ENCODE measurements at places on chromosomes 11 and 22.

DNA sequence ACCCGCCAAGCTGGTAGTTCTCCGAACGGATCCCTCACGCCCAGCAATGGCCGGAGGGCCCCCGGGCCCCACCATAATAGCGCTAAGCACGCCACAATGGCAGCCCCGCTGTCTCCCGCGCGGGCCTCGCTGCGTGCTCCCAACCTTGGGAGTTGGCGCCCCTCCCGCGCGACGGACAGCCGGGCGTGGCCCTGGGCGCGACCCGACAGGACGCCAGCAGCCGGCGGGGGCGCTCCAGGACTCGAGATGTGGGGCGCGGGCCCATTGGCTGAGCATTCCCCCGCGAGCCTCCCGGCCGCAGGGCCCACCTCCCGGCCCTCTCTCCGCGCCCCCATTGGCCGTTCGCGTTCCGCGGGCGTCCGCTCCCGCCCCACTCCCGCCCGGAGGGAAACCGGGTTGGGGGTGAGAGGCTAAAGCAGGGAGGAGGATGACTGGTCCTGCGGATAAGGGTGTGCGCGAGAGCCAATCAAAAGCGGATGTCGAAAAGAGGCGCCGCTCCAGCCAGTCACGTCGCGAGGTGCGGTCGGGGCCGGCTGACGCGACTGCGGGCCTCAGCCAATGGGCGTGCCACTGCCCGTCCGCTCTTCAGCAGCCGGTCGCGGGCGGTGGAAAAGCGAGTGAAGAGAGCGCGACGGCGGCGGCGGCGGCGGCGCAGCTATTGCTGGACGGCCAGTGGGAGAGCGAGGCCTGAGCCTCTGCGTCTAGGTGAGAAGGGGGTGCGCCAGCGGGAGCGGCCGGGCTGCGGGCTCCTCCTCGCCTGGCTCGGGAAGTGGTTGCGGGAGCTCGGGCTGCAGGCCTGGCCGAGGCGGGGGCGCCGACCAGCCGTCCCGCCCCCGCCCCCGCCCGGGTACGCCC, at the start of gene FAR1:
Gene FAR1, plus strand, starts transcription at position 567 of the 855 bp plus-strand sequence. CDS start 26,098 bp downstream, outside the sequence.
- DNase-seq, result peak; percentile 98

- DNase-seq, result no peak
Observed at GRCh38 chr11:11020747-11021149, 162.9 kb upstream of the ZBED5 start.

DNA sequence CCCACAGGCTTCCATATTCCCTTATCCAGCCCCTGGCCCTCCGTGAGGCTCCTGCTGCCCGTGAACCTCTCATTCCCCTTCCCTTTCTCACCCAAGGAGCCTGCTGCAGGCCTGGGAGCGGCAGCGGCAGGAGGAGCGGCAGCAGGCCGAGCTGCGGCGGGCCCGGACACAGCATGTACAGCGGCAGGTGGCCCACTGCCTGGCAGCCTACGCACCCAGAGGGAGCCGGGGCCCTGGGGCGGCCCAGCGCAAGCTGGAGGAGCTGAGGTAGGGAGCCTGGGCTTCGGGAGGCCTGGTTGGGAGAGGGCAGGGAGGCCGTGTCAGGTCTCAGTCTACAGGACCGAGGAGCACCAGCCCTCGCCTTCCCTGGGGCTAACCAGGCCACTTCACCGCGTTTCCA, 8.1 kb upstream of the SART1 start:
- no peak for DNase-seq

DNA sequence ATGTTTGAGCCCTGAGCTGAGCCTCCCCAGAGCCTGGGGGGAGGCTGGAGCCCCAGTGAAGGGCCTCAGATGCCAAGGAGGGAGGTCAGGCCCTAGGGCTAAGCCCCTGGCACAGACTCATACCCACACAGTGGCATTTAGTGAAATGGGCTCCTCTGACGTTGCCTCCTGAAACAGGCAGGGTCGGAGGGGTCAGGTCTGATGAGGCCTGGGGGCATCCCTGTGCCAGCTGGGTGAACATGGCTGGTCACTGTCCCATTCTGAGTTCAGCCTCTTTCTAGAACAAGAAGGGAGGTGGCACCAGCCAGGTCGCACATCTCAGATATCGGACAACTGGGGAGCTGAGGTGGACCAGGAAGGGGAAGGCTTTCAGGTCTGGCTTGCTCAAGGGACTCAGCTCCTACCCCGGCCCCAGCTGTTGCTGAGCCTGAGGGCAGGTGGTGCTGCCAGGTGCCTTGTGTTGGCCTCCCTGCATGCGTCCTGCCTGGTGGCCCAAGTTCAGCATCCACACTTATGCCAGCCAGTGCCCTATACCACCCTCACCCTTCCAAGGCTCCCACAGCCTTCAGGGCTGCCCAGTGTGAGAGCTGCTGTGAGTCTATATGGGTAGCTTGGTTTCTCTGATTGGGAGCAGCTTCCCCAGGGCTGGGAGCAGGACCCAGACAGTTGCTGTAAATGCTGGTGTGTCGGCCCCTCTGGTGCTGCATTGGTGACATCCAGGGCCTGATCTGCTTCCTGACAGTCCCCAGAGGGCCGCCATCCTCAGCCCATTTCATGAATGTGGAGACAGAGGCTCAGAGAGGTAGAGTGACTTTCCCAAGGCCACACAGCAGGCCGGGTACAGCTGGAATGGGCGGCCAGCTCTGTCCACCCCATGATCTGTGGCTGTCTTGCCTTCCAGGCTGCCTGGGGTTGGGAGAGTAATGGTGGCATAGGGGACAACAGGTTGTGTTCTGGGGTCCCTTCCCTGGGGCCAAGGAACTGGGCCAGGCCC, 32.8 kb upstream of the PPARA start:
- no peak for DNase-seq

- no peak for DNase-seq
Observed at GRCh38 chr11:13364388-13364787, 86.8 kb downstream of the BMAL1 start.

GRCh38 chr11:47765086-47765485, 2.1 kb downstream of the FNBP4 start:
- DNase-seq, result no peak

- DNase-seq, result peak; percentile 30
Observed at GRCh38 chr11:125457814-125458343, 38.2 kb downstream of the FEZ1 start.

- DNase-seq, result no peak
Observed at GRCh38 chr22:44638971-44639760, 62.8 kb upstream of the PRR5 start.

- no peak for DNase-seq
Observed at GRCh38 chr22:36911887-36912661, 1.4 kb upstream of the CSF2RB start.

GRCh38 chr11:130101661-130102060, 32.0 kb downstream of the APLP2 start:
- DNase-seq, result no peak

- no peak for DNase-seq
Observed at GRCh38 chr11:46674463-46675287, 25.7 kb downstream of the ARHGAP1 start.

GRCh38 chr11:12121517-12121916, 11.1 kb downstream of the MICAL2 start:
- DNase-seq, result no peak

GRCh38 chr11:121625777-121626506, 173.2 kb upstream of the SORL1-AS1 start:
- no peak for DNase-seq

DNA sequence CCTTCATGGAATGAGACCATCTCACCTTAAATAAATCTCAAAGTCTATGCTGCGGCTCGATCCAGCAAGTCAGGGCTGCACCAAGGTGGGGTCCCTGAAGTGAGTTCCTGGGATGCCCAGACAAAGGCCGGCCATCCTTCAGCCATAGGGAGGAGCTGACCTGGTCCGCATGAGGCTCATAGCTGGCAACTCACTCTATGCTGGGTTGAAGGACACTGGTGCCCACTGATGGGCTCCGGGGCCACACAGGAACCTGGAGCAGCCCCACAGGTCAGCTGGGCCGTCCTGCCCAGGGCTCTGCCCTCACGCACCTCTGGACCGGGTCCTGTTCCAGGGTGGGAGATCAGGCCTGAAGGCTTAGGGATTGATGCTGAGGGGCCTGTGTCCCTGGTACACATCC, 1339.3 kb downstream of the TBC1D22A start:
- no peak for DNase-seq

DNA sequence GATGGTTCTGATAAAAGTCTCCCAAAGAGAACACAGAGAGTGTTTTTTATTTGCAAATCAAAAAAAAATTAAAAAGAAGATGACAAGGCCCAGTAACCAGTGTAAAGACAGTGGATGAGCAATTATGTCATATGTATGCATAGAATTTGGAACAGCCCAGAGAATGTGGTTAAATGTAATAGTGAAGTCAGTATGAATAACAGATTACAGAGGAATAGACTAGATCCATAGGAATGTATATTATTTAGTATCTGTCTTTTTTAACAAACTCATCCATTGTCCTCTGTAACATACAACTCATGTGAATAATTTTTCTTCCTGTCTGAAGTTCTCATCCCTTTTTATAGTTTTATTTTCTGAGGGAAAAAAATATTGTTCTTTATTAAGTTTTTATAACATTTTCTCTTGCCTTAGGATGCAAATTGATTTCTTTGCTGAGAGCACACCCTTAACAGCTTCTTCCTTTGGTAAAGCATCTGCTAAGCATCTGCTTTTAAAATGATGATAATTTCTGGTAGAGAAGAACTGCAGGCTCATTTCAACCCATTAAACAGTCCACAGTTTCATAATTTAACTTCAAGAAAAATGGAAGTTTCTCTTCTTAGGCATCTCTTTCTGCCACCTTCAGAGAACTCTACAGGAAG, 266.5 kb upstream of the MTNR1B start:
- no peak for DNase-seq

DNA sequence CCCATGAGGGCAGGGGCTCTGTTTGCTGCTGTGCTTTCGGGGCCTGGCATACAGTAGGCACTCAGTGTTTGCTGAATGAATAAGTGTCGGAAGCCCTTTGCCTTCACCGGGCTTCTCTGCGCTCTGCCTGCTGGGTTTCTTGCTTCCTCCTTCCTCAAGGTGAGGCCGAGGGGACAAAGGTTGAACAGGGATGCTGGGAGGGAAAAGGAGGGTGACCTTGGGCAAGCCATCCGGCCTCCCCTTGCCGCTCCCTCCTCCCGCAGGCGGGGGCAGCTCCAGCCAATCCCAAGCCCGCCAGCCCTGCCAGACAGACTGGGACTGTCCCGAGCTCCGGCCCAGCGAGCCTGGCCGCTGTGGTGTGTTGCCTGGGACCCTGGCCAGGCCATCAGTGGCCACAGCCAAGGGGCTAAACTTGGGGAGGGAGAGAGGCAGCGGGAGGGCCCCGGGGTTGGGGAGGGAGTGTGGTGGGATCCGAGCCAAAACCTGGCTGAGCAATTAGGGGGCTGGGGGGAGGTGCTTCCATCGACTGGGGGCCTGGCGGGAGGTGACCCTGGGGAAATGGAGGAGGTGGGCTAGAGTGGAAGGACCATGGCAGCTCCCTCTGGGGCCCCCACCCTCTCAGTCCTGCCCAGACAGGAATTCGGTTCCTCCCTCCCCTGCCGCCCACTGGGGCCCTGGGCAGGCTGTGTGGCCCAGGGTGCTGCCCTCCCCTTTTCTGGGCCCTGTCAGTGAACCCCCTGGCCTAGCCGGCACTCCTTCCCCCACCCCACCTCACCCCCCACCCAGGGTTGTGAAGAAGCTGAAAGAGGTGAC, 3.4 kb upstream of the RCOR2 start:
- no peak for DNase-seq

DNA sequence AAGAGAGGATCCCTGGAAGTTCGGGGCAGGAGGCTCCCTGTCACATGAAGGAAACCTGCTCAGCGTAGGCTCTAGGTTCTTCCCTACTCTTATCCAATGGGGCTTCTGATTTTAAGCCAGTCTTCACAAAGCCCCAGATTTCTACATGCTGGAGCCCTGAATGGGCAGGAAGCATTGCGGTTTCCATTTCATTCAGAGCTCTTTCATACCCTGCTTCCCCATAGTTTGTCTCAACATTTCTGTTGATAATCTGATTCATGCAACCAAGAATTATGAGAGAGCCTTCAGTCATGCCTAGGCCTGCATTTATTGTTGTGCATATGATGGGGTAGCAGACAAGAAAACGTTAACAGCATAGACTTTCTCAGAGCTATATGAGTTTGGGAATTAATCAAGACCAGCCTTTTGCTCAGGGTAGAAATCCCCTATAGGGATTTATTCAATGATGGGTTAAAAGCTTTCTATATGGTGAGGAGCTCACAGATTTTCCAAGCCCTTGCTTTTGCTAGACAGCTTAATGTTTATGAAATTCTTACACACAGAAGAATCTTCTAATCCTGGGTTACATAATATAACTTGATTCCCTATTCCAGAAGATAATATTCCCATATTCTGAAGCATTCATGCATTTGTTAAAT, 15.9 kb downstream of the OR51B4 start:
- no peak for DNase-seq

DNA sequence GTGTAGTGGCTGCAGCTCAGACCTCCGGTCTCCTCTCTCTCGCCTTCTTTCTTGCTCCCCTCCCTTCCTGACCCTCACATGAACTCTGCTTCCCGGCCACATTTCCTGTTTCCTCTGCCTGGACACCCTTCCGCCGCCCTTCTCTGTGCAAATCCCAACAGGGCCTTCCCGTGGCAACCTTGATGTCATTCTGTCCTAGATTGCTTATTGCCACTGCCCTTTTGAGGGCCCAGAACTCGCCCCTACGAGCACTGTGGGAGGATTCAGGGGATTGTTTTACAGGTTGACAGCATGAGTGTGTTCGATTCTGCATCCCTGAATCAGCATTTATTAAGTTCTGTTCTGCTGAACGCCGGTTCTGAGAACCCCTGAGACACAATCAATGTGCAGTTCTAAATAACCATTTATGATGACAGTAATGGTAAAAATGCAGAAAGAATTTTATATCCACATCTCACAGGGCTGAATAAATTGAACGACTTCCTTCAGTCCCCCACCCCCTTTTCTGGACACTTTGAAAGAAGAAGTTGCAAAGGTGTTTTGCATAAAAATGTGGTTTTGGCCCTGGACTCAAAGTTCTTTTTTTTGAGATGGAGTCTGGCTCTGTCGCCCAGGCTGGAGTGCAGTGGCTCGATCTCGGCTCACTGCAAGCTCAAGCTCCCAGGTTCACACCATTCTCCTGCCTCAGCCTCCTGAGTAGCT, 6.4 kb downstream of the BATF2 start:
- DNase-seq, result no peak

- no peak for DNase-seq
Observed at GRCh38 chr11:121105063-121105480, 4.0 kb downstream of the TECTA start.

DNA sequence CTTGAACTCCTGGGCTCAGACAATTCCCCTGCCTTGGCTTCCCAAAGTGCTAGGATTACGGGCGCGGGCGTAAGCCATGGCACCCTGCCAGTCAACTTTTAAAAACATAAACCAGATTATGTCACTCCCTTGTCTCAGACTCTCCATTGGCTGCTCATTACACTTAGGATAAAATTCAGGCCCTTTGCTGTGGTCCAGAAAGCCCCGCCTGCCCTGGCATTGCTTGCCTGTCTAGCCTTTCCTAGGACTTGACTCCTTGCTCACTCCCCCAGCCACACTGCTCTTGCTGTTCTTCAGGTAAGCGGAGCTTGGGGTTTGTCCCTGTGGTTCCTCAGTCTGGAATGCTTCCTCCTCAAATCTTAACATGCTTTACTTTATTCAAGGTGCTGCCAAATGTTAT, 30.5 kb downstream of the DIXDC1 start:
- DNase-seq, result no peak

Data from AG04450 (cell line).